ENCODE measurements at places on chromosomes 5 and 9. TPM values are rescaled to one million over a fixed set of nuclear protein-coding genes. Genes with fewer than 3 reads are reported as not detected.

- DNase-seq = peak; percentile 37
Observed at GRCh38 chr5:181204826-181205760, at the start of gene TRIM7. Gene TRIM7, minus strand, starts transcription at chr5:181205196. Its CDS starts 86 bp downstream, at chr5:181205110.

DNA sequence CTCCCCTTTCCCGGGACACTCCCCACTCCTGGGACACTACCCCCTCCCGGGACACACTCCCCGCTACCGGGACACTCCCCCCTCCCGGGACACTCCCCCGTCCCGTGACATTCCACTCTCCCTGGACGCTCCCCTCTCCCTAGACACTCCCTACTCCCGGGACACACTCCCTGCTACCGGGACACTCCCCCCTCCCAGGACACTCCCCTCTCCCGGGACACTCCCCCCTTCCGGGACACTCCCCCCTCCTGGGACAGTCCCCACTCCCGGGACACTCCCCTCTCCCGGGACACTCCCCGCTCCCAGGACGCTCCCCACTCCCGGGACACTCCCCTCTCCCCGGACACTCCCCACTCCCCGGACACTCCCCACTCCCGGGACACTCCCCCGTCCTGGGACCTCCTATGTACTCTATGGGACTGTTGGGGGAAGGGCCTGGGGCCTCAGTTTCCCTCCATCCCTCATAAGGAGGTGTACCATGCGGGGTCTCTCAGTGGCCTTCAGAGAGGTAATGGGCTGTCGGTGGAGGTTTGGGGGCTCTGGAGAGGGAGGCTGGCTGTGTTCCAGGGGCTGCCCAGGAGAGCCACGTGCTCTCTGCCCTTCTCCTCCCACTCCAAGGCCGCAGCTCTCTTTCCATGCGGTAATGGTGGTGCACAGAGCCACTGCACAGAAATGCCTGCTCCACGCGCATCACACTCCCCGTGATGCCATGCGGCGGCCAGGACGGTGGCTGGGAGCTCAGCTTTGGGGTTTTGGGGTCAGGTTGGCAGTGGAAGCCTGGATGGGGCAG, 96.2 kb downstream of the RXRA start:
- no peak for DNase-seq

DNA sequence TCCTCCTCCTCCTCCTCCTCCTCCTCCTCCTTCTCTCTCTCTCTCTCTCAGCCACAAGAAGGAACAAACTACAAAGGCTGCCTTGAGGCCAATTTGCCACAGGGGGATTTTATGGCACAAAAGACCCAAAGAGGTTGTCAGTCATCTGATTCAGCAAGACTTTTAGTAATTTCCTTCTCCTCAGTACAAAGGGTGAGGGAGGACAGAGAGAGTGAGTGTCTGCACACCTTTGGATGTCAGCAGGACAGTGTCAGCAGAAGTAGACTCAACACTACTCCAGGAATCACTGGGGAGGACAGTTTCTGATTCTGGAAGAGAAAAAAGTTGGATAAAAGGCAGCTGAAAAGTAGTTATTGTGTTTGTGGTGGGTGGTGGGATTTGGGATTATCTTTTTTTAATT, 13.6 kb downstream of the TIMD4 start:
- DNase-seq = no peak

- DNase-seq = no peak
Observed at GRCh38 chr9:87517732-87518131, 20.1 kb downstream of the DAPK1 start.

- no peak for DNase-seq
Observed at GRCh38 chr9:96071076-96071814, 195.8 kb downstream of the ERCC6L2 start.

- no peak for DNase-seq
Observed at GRCh38 chr9:131254626-131255025, 21.7 kb downstream of the FAM78A start.

- no peak for DNase-seq
Observed at GRCh38 chr9:112274600-112274999, 58.8 kb downstream of the PTBP3 start.

- DNase-seq = no peak
Observed at GRCh38 chr5:931570-932145, 39.0 kb downstream of the TRIP13 start.

- DNase-seq = no peak
Observed at GRCh38 chr5:154491941-154492340, 13.9 kb upstream of the HAND1 start.

DNA sequence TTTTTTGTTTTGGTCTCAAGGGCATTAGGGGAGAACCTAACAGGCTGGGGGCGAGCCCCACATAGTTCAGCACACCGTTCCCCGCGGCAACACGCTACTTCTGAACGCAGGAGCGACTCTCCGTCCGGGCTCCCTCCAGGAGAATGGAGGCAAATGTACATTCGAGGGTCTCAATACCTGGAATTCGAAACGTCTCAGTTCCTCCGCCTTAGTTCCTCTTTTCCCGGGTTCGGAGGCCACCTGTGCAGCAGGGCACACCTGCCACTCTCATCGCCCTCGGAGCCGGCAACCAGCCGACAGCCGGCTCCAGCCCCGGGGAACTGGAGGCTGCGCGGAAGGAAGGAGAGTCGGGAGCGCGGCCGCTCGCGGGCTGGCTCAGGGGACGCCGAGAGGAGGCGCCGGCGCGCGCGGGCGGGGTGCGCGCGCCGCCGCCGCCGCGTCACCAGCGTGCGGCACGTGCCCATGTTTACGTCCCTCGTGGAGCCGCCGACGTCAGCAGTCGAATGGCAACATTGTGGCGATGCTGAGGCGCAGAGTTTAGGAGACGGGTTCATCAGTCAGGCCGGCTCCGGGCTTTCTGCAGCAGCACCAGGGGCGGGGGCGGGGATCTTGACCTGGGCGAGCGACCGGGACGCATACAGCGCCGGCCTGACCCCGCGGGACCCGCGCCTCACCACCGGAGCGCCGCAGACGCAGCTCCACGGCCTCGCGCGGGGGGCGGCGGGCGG, at the start of gene JMY:
TSS of gene JMY (plus strand) at position 498 of the 728 bp plus-strand sequence. CDS start 520 bp downstream, outside the sequence.
- DNase-seq = peak; percentile 74

DNA sequence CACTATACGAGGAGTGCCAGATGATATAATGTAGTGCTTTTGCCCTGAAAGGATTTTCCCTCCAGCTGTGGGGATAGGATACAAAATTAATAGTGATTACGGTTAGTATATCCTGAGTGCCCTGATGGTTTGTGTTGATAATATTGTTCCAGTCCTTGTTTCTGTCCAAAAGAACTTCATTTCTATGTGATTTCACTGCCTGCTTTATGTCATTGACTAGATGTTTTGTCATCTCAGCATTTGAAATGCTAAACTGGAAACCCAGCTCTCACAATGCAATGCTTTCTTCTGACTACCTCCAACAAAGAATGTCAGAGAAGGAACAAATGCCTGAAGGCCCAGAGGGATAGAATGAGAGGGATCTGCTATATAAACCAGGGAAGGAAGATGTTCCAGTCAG, 177.8 kb downstream of the NIPBL start:
- DNase-seq = no peak

- no peak for DNase-seq
Observed at GRCh38 chr9:83154087-83154736, 91.3 kb upstream of the RASEF start.

- DNase-seq = no peak
Observed at GRCh38 chr9:5922192-5922591, 31.5 kb downstream of the MLANA start.

GRCh38 chr5:31758803-31759425, 120.0 kb downstream of the PDZD2 start:
- DNase-seq = no peak

GRCh38 chr5:43038496-43038989, 1.6 kb downstream of the ANXA2R start:
- no peak for DNase-seq

- DNase-seq = peak; percentile 43
Observed at GRCh38 chr9:109319626-109320241, 1.1 kb downstream of the EPB41L4B start.

DNA sequence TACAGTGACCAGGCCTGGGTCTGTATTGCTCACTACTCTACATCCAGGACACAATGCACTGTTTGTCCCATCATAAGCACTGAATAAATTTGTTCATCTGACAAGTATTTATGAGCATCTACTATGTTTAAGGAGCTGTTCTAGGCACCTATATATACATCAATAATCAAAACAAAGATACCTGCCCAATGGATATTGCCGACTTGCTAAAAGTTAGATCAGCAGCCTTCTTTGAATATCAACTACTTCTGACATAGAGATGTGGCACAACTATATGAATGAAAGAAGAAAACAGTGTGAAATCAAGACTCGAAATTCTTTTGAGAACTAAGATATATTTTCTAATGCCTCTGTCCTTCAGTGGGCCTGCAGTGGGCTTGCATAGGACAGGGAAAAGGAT, 215.7 kb downstream of the ARL15 start:
- no peak for DNase-seq

GRCh38 chr9:113343732-113344231, 3.7 kb upstream of the WDR31 start:
- no peak for DNase-seq

GRCh38 chr9:137319739-137320551, 17.9 kb upstream of the NRARP start:
- DNase-seq = no peak

Gene FOXD4L4
- 0.19 TPM for total RNA-seq

Gene GARNL3
- 21.4 TPM for total RNA-seq

Gene SSBP2
- total RNA-seq = 66.6 TPM

Gene TXNDC8
- total RNA-seq = not detected

Gene RC3H2
- total RNA-seq = 61.3 TPM

Gene IFNA13
- total RNA-seq = not detected

Gene TRIP13
- 11.9 TPM for total RNA-seq

Gene WDR41
- total RNA-seq = 58.4 TPM

Gene CBY3
- total RNA-seq = not detected

Gene CFAP77
- total RNA-seq = 0.43 TPM

Gene ALAD
- 59.3 TPM for total RNA-seq

Gene PCDHGA5
- 0.71 TPM for total RNA-seq

Gene PCDHGA6
- total RNA-seq = 0.80 TPM

Gene CATSPER3
- 1.3 TPM for total RNA-seq

Gene UBQLN1
- total RNA-seq = 108 TPM

Gene CNTNAP3B
- 7.4 TPM for total RNA-seq

All from progenitor cell of endocrine pancreas (in vitro differentiated cells).